ENCODE measurements at places on chromosomes 4 and X.

DNA sequence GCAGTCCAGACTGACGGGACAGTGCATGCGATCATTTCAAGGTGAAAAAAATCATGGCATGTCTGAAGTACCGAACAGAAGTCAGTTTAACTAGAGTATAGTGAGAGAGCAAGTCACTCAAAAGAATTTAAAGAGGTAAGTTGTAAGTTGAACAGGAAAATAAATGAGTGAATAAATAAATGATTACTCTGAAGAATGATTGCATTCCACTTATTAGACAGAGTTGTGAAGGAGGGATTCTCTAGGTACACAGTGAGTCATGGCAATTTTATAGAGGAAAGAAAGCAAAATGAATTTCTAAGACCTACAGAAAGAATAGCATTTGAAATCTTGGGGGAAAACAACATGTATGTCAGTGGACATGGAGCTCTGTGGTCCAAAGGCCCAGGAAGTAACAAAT is 37.1 kb upstream of the SLC7A11 start:
- DNase-seq, result no peak

- DNase-seq, result no peak
Observed at GRCh38 chr4:40186665-40187014, 10.2 kb upstream of the RHOH start.

DNA sequence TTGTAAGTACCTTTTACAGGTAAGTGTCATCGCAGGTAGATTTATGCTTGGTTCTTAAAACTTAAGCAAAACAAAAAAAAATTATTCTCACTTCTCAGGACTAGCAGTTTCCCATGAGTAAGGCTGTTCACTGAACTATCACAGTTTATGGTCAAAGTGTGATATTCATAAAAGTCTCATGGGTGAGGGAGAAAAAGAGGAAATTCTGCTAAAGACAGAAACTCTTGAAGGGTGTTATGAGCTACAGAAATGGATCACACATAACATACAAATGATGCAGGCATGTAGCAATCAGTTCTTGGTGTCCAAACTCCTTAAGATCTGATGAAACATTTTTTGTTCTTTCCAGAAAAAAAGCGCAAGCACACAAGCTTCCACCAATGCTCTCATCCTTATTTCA is 8.5 kb downstream of the RAB9A start:
- no peak for DNase-seq

DNA sequence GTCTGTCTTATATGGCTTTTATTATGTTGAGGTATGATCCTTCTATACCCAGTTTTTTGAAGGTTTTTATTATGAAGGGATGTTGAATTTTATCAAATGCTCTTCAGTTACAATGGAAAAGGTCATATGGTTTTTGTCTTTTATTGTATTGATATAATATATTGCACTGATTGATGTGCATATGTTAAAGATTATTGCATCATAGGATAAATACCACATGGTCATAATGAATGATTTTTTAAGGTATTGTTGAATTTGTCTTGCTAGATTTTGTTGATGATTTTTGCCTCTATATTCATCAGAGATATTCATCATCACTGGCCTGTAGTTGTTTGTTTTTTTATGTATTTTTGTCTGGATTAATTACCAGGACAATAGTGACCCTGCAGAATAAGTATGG is 339.2 kb upstream of the CT83 start:
- DNase-seq, result no peak

GRCh38 chr4:27042411-27042810 is 181.8 kb downstream of the STIM2 start:
- DNase-seq, result no peak

DNA sequence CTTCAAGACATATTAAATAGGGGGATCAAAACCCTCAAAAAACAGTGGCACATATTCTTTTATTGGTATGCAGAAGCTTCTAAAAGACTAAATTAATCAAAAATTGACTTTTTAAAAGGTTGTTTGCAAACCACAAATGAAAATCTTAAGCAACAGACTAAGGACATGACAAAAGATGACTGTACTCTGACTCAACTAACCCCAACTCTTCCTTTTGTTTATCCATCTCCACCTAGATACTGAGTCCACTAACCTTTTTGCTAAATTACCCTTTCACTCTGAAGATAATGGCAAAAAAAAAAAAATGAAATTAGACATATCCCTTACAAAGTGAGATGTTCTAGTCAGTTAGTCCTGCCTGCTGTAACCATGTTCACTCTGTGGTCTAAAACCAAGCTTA is 91.6 kb upstream of the NLRP2B start:
- no peak for DNase-seq

GRCh38 chr4:3372264-3372932 is 69.4 kb upstream of the HGFAC start:
- no peak for DNase-seq

GRCh38 chrX:1442724-1443367 is 9.9 kb downstream of the ASMTL start:
- DNase-seq, result no peak

DNA sequence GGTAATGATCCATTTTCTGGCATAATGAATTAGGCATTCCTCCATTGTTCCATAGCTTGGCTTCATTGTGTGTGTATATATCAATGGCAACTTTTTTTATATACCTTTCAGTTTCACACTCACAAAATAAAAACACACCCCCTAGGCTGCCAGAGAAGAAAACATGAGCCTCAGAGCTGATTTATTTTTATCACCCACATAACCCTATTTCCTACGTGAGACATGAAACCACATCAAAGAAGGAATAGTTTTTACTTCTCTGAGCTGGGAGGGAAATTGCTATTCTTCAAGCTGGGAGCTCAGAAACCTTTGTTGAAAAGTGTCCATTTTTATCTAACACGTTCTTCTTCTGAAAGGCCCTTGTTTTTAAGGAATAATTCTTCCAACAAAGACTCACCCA is 126.7 kb upstream of the RAI2 start:
- no peak for DNase-seq

GRCh38 chr4:31124008-31124585 is 403.9 kb downstream of the PCDH7 start:
- no peak for DNase-seq

- DNase-seq, result no peak
Observed at GRCh38 chr4:70943114-70943513, 40.9 kb downstream of the MOB1B start.

GRCh38 chr4:27921231-27921630 is 1060.6 kb downstream of the STIM2 start:
- DNase-seq, result no peak
